ENCODE measurements at places on chromosomes 6 and 20. TPM values are rescaled to one million over a fixed set of nuclear protein-coding genes. Genes with fewer than 3 reads are reported as not detected.

The MOXD1 gene
- total RNA-seq, result 89.8 TPM

DNA sequence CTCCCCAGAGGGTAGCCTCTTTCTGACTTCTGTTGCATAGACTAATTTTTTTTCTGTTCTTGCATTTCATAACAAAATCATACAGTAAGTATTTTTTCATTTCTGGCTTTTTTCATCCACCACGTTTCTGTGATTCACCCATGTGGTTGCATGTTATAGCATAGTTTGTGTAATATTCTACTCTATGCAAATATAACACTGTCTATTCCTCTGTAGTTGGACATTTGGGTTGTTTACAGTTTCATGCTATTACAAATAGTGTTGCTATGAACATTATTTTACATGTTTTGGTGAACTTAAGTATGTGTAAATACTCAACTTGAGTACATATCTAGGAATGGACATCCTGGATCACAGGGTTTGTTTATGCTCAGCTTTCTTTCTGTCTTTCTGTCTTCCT lies 187.2 kb upstream of the KCNG1 start:
- H3K36me3 ChIP-seq, result no peaks in the 10 kb centered on the region
- H3K27me3 ChIP-seq, result peaks cover 4% of the 10 kb centered on the region
- no peak overlapping the region for H3K27ac ChIP-seq
- no peak for DNase-seq
- no peaks in the 10 kb centered on the region for H3K4me1 ChIP-seq
- H3K4me3 ChIP-seq, result no peak overlapping the region

DNA sequence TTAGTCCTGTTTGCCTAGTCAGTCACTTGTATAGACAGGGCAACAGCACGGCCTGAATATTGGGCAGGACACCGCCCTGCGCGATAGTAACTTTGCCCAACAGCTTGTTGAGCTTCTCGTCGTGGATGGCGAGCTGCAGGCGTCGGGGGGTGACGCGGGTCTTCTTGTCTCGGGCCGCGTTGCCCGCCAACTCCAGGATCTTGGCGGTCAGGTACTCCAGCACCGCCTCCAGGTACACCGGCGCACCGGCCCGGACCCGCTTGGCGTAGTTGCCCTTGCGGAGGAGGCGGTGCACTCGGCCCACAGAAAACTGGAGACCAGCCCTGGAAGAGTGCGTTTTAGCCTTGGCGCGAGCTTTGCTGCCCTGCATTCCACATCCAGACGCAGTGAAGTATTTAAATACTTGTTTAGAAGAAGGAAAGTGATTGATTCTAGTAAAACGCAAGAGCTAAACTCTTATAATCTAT lies 92.8 kb upstream of the BTN3A2 start:
- H3K27ac ChIP-seq, result peak overlapping the region; percentile 88
- H3K4me3 ChIP-seq, result peak overlapping the region; percentile 85
- DNase-seq, result no peak
- H3K36me3 ChIP-seq, result no peaks in the 10 kb centered on the region

- H3K4me1 ChIP-seq, result peaks cover 34% of the 10 kb centered on the region
- H3K36me3 ChIP-seq, result no peaks in the 10 kb centered on the region
- H3K4me3 ChIP-seq, result no peak overlapping the region
- H3K27me3 ChIP-seq, result peaks cover 2% of the 10 kb centered on the region
- H3K27ac ChIP-seq, result peak overlapping the region; percentile 49
These were observed 12.4 kb upstream of the CCN5 start for GRCh38 chr20:44702776-44703175.

DNA sequence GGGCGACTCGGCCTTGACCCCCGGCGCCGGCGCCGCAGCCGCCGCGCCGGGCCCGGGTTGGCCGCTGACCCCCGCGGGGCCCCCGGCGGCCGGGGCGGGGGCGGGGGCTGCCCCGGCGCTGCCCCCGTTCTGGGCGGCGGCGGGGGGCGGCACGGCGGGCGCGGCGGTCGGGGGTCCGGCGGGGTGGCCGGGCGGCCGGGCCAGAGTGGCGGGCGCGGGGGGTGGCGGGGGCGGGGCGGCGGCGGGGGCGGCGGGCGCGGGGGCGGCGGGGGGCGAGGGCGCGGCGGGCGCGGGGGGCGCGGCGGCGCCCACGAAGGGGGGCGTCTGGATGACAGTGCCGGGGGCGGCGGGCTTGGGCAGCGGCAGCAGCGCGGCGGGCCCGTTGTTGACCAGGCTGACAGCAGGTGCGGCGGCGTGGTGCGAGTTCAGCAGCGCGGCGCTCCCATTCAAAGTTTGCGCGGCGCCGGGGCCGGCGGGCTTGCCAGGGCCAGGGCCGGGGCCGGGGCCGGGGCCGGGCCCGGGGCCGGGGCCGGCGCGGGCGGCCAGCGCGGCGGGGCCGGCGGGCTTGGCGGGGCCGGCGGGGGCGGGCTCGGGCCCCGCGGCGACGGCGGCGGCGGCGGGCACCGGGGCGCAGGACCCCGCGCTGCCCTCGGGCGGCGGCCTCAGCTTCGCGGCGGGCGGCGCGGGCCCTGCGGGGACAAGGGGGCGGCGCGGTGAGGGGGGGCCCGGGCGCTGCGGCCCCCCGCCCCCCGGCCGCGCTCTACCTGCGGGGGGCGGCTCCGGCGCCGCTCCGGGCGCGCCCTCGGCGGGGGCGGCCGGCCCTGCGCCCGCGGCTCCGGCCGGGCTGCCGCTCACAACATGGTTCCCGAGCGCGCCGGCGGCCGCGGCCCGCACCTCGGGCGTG lies 659 bp downstream of the TAF4 start:
- no peak overlapping the region for H3K27ac ChIP-seq
- H3K4me1 ChIP-seq, result peaks cover 15% of the 10 kb centered on the region

DNA sequence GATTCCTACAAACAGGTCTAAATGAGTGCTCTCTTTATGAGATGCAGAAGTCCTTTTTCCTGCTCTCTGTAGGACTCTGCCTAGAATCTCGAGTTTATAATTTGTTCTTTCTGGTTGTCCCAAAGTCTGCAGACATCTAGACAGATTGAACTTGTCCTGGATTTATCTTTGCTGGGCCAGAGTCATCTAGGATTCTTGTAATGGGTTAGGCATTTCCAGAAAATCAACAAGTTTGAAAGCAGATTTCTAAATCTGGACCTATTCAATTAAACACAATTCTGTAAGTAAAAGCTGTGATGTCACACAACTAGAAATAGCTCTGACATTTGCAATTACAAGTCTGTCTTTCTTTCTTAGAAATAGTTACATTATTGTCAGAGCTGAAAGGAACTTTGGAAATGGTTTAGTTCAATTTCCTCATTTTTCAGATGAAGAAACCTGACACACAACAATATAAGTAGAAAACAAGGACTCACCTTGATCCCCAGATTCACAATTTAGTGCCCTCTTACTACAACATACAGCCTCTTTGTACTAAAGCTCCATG lies 4.2 kb upstream of the RSPO3 start:
- no peak overlapping the region for H3K27ac ChIP-seq
- no peaks in the 10 kb centered on the region for H3K4me1 ChIP-seq
- peaks cover 16% of the 10 kb centered on the region for H3K27me3 ChIP-seq
- H3K4me3 ChIP-seq, result no peak overlapping the region
- no peaks in the 10 kb centered on the region for H3K36me3 ChIP-seq
- no peak for DNase-seq

The ME1 gene
- 22.1 TPM for total RNA-seq

Measured in fibroblast of lung (primary cell).